Activated CD4-positive, alpha-beta T cell treated with anti-CD3 and anti-CD28 coated beads for 48 hours (primary cell): ENCODE measurements at places on chromosomes 2 and 18.

DNA sequence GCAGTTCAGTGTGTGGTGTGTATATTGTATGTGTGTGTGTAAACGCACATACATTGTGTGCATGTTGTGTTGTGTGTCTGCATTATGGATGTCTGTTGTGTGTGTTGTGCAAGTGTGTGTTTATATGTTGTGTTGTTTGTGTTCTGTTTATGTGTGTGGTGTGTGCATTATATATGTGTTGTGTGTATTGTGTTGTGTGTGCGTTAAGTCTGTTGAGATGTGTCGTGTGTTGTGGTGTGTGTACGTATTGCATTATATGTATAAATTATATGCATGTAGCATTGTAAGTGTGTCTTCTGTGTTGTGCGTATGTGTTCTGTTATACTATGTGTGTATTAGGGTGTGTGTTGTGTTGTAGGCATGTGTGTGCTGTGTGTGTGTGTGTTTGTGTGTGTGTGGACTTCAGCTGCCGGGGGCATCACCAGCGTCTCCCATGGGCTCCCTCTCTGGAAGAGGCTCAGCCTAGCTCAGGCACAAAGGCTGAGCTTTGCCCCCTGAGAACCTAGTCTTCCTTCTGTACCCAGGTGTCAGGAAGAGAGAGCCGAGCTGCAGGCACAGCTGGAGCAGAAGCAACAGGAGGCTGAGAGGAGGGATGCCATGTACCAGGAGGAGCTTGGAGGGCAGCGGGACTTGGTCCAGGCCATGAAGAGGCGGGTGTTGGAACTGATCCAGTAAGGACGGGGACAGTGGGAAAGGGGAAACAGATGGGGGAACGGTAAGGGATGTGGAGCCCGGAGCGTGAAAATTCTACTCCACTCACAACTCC is 13.7 kb downstream of the RUFY4 start:
- no peak for DNase-seq

DNA sequence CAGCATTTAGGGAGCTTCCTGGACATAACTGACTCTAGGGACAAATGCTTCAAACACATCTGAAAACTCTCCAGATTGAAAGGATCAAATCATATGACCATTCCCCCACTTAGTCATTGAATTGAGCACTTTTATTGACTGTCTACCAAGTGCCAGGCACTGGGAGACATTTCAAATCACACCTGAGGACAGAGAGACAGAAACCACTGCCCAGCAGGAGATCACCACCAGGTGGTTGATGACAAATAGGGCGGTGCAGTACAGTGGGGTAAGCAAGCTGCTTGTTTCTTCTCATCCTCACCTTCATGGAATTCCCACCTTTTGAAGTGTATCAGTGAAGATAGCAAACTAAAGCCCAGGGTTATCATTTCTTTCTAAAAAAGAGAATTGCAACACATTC is 19.0 kb upstream of the CXCR4 start:
- DNase-seq = no peak

GRCh38 chr18:79069717-79070151 is 540 bp downstream of the ATP9B start:
- DNase-seq = no peak

DNA sequence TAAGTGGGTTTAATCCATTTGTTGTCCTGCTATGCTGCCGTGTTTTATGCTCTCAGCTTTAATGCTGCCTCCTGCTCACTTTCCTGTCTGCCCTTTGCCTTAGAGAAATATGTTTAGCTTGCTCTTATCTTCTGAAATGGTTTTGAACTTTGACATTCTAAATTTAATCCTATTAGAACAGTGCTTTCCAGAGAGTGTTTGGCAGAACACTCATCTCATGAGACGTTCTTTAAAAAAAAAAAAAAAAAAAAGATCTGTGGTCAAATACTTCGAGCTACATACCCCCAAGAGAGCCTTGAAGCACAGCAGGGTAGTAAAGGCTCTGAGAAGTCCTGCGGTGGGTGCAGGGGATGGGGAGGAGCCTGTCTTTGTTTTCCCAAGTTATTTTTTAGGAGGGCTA is 161.3 kb downstream of the SPP2 start:
- DNase-seq = no peak

GRCh38 chr2:20635113-20635510 is 15.8 kb downstream of the HS1BP3 start:
- no peak for DNase-seq

- DNase-seq = no peak
Observed at GRCh38 chr2:85779641-85780315, 26.0 kb downstream of the ATOH8 start.

GRCh38 chr2:34729845-34730244 is 1130.7 kb upstream of the FAM98A start:
- no peak for DNase-seq

- peak; percentile 42 for DNase-seq
Observed at GRCh38 chr2:219178377-219179175, 501 bp downstream of the RETREG2 start.

DNA sequence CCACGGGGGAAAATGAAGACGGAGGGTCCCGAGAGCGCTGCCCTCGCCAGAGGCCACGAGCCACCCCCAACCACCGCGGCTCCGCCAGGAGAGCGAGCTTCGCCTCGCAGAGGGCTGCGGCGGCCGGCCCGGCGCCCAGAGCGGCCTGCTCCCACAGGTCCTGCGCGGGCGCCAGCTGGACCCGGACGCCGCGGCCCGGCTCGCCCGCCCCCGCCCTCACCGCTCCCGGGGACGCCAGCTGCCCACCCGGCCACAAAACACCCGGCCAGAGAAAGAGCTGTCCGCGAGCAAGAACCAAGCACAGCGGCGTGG is 709 bp downstream of the PTPN2 start:
- no peak for DNase-seq

GRCh38 chr2:50116096-50117010 is 915.6 kb downstream of the NRXN1 start:
- DNase-seq = no peak

- DNase-seq = no peak
Observed at GRCh38 chr2:193371200-193371599, 1176.5 kb upstream of the TMEFF2 start.
